SJCRH30 (cell line): ENCODE measurements at places on chromosomes 13 and 19. TPM values are rescaled to one million over a fixed set of nuclear protein-coding genes. Genes with fewer than 3 reads are reported as not detected.

GRCh38 chr13:42880056-42880605 is 98.7 kb downstream of the FAM216B start:
- H3K4me1 ChIP-seq, result peaks cover 15% of the 10 kb centered on the region
- H3K36me3 ChIP-seq, result no peaks in the 10 kb centered on the region
- no peak overlapping the region for H3K4me3 ChIP-seq
- no peak for DNase-seq
- H3K27me3 ChIP-seq, result no peaks in the 10 kb centered on the region

DNA sequence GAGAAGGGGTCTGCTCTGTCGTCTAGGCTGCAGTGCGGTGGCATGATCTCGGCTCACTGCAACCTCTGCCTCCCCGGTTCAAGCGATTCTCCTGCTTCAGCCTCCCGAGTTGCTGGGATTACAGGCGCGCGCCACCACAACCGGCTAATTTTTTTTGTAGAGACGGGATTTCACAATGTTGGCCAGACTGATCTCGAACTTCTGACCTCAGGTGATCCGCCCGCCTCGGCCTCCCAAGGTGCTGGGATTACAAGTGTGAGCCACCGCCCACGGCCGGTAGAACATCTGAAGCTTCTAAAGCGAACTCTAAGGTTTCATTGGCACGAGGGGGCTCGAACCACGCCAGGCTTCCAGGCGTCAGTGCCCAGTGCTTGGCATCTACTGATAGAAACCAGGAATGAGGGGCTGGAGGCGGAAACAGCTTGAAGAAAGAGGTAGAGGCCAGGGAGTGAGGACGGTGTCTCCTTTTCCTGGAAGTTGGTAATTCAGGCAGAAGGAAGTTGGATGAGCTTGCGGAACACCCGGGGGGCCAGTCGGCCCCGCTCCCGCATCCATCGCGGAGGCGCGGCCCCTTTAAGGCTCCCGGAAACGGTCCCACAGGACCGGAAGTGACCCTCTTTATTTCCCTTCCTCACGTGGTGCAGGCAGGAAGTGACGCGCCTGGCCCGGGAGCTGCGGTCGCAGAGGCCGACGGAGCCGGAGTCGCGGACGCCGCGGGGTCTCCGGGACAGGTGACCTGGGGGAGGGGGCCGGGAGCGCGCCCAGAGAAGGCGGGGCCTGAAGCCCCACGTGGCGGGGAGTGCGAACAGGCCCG is at the start of gene CCDC9:
TSS of gene CCDC9 (plus strand) at position 647 of the 814 bp plus-strand sequence. CDS start 1,876 bp downstream, outside the sequence.
- H3K4me3 ChIP-seq, result peak within 1 kb of the TSS; percentile 61
- peak within 1 kb of the TSS; percentile 69 for H3K27ac ChIP-seq
- DNase-seq, result peak; percentile 98
- H3K36me3 ChIP-seq, result peaks cover 5% of the 10 kb centered on the region; the same call in 1 of the 2 replicates
- no peaks in the 10 kb centered on the region for H3K27me3 ChIP-seq

DNA sequence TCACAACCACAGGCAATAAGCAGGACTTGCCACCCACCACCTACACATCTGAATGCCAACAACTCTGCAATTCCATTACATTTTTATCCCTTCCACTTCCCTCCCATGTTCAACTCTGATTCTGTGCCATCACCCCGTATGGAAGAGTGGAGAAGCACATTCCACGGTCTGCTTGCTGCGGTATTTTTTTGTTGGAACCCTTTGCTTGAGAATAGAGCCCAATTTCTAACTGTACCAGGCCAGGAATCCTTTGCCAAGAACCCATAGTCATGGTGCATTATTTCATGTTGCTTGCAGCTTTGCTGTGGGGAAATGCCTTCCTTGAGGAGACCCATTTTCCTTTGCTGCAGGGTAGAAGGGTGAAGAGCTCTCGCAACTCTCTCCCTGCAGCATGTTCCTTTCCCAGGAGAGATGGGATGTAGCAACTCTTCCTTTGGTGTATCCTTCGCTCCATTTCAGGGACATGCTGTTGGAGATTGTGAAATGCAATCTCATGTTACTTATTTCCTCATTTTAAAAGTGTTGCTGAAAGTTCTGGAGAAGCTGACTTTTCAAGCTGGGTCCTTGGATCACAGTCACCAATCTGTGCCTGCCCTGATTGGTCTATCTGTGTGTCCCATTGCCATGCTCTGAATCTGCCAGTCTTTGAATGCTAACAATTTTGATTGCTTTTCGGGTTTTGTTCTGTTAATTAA is 69.8 kb upstream of the STARD13 start:
- no peak overlapping the region for H3K4me3 ChIP-seq
- H3K27ac ChIP-seq, result no peak overlapping the region
- no peaks in the 10 kb centered on the region for H3K27me3 ChIP-seq
- peaks cover 32% of the 10 kb centered on the region for H3K4me1 ChIP-seq

DNA sequence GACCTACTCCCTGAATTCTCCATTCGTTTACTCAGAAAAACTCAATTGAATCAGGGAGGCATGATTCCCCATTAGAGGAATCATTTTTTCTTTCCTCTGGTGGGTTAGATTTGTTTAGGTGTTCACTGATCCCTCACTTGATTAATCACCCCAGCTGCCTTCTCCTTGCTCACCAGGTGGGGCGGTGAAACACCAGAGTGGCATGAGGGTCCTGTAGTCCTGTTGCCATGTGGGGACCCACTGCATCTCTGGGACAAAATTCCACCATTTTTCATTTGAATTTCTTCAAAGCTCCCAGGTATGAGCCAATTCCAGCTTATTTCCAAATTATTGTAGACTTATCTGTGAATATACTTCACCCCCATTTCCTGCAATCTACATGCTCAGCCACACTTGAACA is 462.7 kb upstream of the ZNF507 start:
- no peaks in the 10 kb centered on the region for H3K27me3 ChIP-seq
- no peaks in the 10 kb centered on the region for H3K36me3 ChIP-seq
- no peak overlapping the region for H3K4me3 ChIP-seq
- no peak for DNase-seq

DNA sequence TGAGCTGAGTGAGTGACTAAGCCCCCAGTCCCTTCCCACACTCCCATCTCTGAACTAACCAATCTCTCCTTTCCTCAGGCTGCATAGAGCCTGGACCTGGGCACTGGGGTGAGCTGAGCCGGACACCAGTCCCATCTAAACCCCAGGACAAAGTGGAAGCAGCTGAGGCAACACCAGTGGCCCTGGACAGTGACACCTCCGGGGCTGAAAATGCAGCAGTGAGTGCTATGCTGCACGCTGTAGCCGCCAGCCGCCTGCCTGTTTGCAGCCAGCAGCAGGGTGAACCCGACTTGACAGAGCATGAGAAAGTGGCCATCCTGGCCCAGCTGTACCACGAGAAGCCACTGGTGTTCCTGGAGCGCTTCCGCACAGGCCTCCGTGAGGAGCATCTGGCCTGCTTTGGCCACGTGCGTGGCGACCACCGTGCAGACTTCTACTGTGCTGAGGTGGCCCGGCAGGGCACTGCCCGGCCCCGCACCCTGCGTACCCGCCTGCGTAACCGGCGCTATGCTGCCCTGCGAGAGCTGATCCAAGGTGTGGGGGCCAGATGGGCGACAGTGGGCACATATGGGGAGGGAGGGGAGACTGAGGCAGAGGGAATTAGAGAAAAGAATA is 6.4 kb downstream of the CCDC97 start:
- DNase-seq, result no peak
- no peaks in the 10 kb centered on the region for H3K27me3 ChIP-seq
- no peak overlapping the region for H3K4me3 ChIP-seq
- no peak overlapping the region for H3K27ac ChIP-seq
- peaks cover 8% of the 10 kb centered on the region for H3K4me1 ChIP-seq

DNA sequence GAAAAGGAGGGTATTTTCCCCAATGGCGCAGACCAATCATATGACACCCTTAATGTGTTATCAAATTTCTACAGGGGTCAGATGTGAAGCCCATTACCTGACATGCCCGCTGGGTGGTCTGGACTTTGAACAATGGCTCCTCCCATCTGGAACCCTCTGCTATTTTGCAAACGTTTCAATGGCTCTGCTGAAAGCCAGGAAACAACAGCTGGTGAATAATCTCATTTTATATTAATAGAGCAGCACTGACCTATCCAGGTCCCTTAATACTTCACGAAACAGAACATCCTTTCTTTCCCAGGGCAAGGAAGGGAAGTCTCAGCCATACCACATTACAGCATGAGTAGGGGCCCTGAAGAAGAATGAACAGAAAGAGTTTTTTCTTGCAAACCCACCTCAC is 20.3 kb upstream of the KPNA3 start:
- no peak overlapping the region for H3K4me3 ChIP-seq
- no peaks in the 10 kb centered on the region for H3K36me3 ChIP-seq
- peaks cover 16% of the 10 kb centered on the region for H3K4me1 ChIP-seq
- H3K27ac ChIP-seq, result peak overlapping the region; percentile 7; the same call in 1 of the 2 replicates

DNA sequence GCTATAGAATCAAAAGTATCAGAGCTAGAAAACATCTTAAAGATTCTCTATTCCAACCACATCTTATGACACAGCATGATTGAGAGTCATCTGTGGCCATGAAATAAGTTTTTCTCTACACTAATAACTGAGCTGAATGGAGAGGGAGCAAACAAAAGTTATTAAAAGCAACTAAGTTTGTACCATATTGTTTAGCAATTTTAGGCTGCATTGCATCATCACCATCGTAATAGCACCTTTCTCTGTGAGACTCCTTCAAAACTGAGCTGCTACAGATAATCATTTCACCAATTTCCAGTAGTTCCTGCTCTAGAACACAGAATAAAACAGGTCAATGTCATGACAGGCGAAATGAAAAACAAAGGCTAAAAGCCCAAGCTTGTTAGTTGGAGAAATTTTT is 1183.9 kb downstream of the DIAPH3 start:
- H3K4me1 ChIP-seq, result no peaks in the 10 kb centered on the region
- H3K36me3 ChIP-seq, result no peaks in the 10 kb centered on the region
- H3K27me3 ChIP-seq, result no peaks in the 10 kb centered on the region

DNA sequence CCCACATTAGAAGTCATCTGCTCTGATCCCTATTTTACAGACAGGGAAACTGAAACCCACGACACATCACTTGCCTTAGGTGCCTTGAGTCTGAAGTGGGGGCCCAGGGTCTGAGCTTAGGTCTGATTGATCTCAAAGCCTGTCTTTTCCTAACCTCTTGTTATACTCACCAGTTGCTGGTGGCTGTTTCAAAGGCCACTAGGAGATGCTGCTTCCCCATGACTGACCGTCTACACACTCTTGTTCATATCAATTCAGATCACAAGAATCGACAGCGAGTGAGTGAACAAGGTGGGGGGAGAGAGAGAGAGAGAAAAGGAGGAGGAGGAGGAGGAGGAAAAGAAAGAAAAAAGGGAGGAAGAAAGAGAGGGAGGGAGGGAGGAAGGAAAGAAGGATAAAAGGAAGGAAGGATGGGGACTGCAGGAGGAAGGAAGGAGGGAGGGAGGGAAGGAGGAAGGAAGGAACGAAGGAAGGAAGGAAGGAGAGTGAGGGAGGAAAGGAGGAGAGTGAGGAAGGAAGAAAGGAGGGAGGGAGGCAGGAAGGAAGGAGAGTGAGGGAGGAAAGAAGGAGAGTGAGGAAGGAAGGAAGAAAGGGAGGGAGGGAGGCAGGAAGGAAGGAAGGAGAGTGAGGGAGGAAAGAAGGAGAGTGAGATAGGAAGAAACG is 3.3 kb downstream of the OR10H1 start:
- H3K4me3 ChIP-seq, result no peak overlapping the region
- no peak overlapping the region for H3K27ac ChIP-seq
- no peaks in the 10 kb centered on the region for H3K4me1 ChIP-seq
- H3K36me3 ChIP-seq, result no peaks in the 10 kb centered on the region
- peaks cover 7% of the 10 kb centered on the region for H3K27me3 ChIP-seq
- no peak for DNase-seq

- H3K27ac ChIP-seq, result peak overlapping the region; percentile 19; the same call in 1 of the 2 replicates
- H3K36me3 ChIP-seq, result no peaks in the 10 kb centered on the region
- H3K4me3 ChIP-seq, result peak overlapping the region; percentile 75
- DNase-seq, result peak; percentile 89
- no peaks in the 10 kb centered on the region for H3K4me1 ChIP-seq
- no peaks in the 10 kb centered on the region for H3K27me3 ChIP-seq
Observed at GRCh38 chr19:50147462-50148423, 15.3 kb downstream of the IZUMO2 start.

DNA sequence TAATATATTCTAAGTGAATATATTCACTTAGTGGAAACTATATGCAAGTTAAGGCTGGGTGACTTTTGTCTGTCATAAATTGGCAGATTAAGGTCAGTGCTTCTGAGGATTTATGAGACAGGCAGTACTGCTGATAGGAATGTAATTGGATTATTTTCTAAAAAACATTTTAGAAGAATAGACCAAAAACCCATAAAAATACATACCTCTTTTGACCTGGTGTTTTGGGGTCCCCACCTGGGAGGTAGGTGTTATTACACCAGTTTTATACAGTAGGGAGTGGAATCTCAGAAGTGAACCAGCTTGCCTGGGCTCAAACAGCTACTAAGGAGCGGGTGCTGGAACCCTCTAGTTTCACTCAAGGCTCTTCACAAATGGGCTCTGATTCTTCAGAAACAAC is 25.3 kb downstream of the COG3 start:
- H3K36me3 ChIP-seq, result peaks cover 28% of the 10 kb centered on the region
- no peak for DNase-seq
- no peak overlapping the region for H3K4me3 ChIP-seq
- H3K27me3 ChIP-seq, result no peaks in the 10 kb centered on the region
- no peaks in the 10 kb centered on the region for H3K4me1 ChIP-seq

HRC gene
- total RNA-seq, result 2.1 and 3.2 TPM in 2 replicates

SYT3 gene
- total RNA-seq, result 1.5 and 1.8 TPM in 2 replicates
